ENCODE measurements at places on chromosomes 13 and 19. TPM values are rescaled to one million over a fixed set of nuclear protein-coding genes. Genes with fewer than 3 reads are reported as not detected.
A peak's percentile ranks its signal among the peaks of the same experiment; 100 is the strongest.

Gene IL27RA
- total RNA-seq: 4.8 TPM

Gene GRIN3B
- not detected for total RNA-seq

Gene SYCN
- not detected for total RNA-seq

Gene SMAD9
- 5.8 TPM for total RNA-seq

Gene GRIN2D
- total RNA-seq: 1.2 TPM

Gene CFD
- total RNA-seq: 0.52 TPM

Gene SCGB2B2
- 0.07 TPM for total RNA-seq

Gene EFNB2
- 32.2 TPM for total RNA-seq

Gene RGL3
- 2.5 TPM for total RNA-seq

Gene COMP
- total RNA-seq: not detected

Gene PSENEN
- total RNA-seq: 108 TPM

Gene MBD3L3
- not detected for total RNA-seq

Gene PRR12
- total RNA-seq: 1.3 TPM

Gene OBI1
- 20.6 TPM for total RNA-seq

Gene SOX1
- total RNA-seq: not detected

Gene NALCN
- 1.4 TPM for total RNA-seq

GRCh38 chr13:80516818-80517348 is 176.0 kb upstream of the SPRY2 start:
- DNase-seq: no peak

- DNase-seq: peak; percentile 32
These were observed 880 bp downstream of the SWSAP1 start for GRCh38 chr19:11375143-11375948.

DNA sequence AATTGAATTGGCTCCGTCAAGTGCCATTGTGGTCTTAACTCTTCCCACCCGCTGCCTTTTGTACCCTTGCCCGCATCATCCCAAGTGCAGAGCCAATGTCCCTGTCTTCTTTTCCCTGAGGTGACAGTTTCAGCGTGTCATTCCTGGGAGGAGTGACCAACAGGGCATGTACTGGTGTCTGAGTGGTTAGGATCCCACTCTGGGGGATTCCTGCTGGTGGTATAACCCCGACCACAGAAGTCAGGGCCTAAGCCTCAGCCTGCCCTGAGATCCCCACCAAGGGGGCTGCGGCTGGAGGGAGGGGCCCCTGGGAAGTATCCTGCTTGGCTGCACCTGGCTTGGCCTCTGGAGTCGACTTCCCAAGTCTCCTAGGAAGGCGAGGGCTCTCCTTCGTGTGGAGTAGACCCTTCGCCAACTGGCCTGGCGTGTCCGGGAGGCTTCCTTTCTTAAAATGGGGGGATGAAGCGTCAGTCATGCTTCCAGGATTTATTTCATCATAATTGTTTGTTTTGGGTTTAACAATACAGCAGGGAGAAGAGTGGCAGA is 40.6 kb downstream of the NFIX start:
- DNase-seq: no peak

- no peak for DNase-seq
These were observed 12.2 kb downstream of the PLEKHJ1 start for GRCh38 chr19:2223959-2224358.

DNA sequence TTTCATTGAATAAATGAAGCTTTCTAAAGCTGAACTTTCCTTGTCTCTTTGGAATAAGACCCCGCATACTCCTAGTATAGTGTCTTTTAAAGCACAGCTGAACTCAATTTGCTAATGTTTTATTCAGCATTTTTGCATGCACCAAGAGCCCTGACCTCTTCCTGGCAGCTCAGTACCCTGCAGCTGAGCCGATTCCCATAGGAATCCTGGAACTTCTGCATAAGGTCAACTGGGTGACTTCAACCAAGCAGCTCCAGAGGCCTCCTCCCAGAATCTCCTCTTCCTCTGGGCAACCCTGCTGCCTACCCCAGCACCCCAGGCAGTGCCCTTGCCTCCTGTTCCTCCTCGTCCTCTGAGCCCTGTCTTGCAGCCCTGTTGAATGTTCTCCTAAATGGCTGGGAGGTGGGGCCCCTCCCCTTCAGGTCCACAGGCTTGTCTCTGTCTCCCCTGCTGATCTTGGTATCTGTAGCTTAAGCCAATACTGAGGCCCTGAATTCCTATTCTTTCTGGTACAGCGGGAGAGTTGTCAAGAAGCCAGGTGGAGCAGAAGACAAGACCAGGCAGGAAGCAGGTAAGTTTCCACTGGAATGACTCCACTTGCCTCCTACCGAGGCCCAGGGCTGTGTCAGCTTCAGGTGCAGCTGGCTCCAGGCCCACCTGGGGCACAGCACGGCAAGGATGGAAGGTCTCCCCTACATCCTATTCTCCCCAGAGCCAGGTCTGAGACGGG is 23.6 kb upstream of the CCDC124 start:
- no peak for DNase-seq

DNA sequence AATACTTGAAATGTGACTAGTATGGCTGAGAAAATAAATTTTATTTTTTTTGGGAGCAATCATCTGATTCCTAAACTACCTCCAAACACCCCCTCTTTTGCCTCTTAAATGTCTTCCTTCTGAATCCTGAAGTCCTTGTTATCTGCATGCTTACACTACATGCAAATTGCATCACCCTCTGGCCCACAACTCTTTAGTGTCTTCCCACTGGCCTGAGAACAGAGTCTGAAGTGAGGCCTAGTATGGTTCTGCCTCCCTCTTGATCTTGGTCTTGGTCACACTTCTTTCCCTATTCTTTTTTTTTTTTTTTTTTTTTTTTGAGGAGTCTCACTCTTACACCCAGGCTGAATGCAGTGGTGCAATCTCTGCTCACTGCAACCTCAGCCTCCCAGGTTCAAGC is 4.8 kb downstream of the ZNF558 start:
- no peak for DNase-seq

- no peak for DNase-seq
These were observed 300.3 kb downstream of the MYO16 start for GRCh38 chr13:108929532-108930206.

- no peak for DNase-seq
These were observed 37.5 kb upstream of the POU2F2 start for GRCh38 chr19:42169486-42170413.

DNA sequence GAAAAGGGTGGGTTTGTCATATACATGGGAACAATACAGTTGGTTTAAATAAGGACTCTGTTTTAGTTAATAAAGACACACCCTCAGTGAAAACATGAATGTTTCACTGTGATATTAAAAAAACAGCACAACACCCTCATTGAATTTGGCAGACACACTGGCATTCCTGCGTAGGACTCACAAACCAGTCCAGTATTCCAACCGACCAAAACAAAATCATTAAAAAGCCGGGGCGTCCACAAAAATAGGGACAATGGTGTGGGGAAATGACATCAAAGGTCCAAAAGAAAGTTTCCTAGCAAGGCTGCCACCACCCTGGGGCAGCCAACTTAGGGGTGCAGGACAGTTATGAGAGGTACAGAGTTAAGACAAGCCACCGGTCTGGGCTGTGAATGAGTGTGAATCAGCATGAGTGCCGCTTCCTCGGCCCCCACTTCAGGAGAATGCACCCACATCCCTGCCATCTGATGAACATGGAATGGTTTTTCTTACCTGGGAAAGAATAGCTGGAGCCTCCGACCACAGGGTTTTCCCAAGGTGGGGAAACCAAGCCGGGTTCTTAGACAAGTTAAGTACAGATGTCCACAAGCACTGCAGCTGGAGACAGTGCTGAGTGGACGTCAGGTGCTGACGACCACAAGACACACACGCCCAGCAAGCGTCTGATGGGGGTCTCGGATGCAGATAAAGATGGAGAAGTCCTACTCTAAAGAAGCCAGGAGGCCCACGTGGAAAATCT is 73.3 kb downstream of the KLF2 start:
- DNase-seq: no peak

- no peak for DNase-seq
These were observed 14.2 kb downstream of the MED26 start for GRCh38 chr19:16613841-16614240.

- peak; percentile 28 for DNase-seq
These were observed 610.0 kb downstream of the EFNB2 start for GRCh38 chr13:105925496-105925895.

- DNase-seq: no peak
These were observed 17.2 kb downstream of the TNFSF14 start for GRCh38 chr19:6652805-6653094.

- DNase-seq: peak; percentile 18
These were observed 759.9 kb downstream of the GPC5 start for GRCh38 chr13:92158346-92158745.

DNA sequence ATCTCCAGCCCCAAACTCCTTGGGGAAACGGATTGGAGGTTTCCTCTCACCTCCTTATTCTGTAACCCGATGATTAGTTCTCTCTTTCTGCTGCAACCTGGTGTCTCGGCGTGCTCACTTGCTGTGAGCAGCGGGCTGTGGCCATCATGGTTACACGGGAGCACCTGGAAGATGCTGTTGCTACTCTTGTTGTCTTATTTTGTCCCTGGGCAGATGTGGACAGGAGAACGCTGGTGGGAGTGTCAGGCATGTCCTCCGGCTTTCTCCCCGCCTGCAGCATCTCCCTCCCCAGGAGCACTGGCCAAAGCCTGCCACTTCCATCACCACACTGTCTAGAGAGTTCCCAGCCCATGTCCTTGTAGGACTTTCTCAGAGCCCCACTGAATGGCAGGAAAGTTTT is 211.8 kb upstream of the ZNF536 start:
- DNase-seq: no peak

DNA sequence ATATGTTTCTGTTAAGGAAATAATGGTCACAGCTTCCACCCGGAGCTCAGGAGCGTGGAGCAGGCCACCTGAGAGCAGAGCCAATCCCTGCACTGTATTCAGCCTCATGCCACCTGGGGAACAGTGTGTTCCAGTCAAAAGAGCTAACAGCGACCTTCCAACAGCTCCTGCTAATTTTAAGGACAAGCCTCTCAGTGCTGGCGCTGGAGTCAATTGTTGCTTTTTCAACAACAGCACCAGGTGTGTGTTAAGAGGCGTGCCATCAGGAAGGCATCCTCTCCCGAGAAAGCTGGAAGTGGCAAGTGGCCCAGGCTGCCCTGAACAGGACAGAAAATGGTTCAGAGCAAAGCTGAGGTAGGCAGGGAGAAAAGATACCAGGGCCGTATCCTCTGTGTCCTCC is 102.0 kb downstream of the CACNA1A start:
- DNase-seq: no peak

GRCh38 chr13:38849315-38849714 is 141.3 kb downstream of the STOML3 start:
- DNase-seq: peak; percentile 20

GRCh38 chr13:71721104-71721503 is 145.9 kb downstream of the DACH1 start:
- DNase-seq: no peak

- no peak for DNase-seq
These were observed 73.7 kb upstream of the LRCH1 start for GRCh38 chr13:46479283-46479682.

DNA sequence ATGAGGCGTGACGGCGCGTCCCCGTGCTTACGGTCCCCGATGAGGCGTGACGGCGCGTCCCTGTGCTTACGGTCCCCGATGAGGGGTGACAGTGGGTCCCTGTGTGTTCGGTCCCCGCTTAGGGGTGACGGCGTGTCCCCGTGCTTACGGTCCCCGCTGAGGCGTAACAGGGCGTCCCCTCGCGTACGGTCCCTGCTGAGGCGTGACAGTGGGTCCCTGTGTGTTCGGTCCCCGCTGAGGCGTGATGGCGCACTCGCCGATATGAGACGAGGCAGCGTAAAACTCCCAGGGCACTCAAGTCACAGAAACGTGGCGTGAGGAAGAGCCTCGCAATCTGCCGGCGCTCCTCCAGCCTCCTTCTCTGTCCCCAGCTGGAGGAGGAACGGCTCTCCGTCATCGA is 20.9 kb downstream of the CFAP97D2 start:
- no peak for DNase-seq

GRCh38 chr19:4969772-4970531 is 1.0 kb downstream of the KDM4B start:
- peak; percentile 19 for DNase-seq

DNA sequence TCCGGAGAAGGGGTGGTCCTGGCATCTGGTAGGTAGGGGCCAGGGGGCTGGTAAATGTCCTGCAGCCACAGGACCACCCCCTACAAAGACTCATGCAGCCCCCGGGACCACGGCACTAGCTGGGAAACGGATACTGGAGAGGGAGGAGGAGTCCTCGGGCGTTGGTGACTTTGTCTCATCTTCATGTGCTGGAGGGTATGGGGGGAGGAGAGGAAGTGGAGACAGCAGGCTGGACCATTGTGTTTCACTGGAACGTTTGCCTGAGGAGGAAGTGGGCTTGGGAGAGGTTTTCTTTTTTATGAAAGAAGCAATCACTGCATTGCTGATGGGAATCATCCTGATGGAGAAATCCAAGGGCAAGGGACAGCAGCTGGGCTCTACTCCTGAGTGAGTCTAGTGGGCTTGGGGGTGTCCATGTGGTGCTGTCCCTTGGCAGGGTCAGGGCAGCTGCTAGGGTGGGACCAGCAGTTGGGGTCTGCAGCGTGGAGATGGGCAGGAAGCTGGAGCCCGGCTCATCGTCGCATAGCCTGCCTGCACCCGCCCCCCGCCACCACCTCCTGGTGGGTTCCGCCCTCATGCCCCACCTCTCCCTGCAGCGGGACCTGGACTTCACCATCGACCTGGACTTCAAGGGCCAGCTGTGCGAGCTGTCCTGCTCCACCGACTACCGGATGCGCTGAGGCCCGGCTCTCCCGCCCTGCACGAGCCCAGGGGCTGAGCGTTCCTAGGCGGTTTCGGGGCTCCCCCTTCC is 1.7 kb upstream of the ADM5 start:
- DNase-seq: peak; percentile 55

DNA sequence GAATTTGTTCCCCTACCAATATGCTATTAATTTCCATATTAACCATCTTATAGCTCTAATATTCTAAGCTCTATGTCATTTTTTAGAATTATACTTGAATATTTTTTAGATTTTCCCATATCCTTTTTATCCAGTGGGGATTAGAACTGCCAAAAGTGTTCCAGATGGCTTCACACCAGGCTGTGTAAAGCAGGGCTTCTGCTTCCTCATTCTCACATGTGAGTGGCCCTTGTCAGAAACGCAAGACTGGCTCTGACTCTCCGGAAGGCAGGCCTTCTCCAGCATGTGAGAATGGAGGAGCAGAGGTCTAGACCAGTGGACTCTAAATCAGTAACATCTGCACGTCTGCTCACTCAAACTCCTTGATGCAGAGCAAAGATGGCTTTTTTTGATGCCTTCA is 650.1 kb downstream of the FGF9 start:
- no peak for DNase-seq

DNA sequence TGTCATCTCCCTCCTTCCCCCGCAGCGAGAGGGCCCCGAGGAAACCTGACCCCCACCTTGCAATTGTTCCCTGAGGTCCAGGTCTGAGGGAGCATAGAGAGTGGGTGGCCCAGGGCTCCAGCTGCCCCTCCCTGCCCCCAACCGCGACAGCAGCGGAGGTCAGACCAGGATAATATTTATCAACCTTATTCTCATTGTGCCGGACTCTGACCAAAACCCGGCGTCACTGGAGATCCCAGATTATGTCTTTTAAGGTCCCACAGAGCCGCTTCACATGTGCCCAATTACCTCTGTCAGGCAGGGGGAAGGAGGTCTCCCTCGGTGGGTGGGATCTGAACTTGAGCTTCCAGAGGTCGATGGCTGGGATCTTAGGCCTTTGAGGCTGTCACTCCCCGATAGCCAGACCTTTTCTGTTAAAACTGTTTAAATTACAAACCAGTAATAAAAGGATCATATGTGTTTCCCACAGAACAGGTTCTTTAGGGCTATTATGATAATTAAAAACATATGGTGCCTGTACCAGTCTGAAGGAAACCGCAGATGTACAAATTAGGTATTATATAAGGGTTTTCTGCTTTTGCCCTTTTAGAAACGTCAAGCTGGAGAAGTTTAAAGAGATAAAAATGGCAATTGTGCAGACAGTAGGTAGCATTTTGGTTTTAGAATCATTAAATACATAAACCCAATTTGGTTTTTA is 195.5 kb downstream of the ZNF536 start:
- no peak for DNase-seq

GRCh38 chr19:40810160-40810559 is 11.2 kb downstream of the EGLN2 start:
- DNase-seq: no peak
